ENCODE measurements at places on chromosomes 7 and 10.

- DNase-seq: peak; percentile 38
Measured at GRCh38 chr10:98268694-98269431, 869 bp upstream of the LOXL4 start.

DNA sequence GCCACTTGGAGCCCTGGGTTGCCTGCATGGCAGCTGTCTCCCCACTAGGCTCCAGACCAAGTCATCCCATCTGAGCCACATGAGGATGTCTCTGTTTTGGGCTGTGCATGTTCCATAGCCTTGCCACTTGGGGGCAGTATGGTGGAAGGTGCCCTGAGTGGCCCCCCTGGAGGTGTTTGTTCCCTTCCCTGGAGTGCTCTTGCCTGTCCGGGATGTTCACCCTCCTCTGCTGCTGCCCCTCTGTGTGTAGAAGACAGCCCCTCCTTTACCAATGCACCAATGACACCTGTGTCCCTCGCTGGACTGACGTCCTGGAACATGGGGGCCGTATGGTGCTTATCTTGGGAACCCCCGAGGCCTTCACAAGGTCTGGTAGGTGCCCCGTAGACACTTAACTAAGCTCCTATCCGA lies 100.2 kb downstream of the ACTR3B start:
- no peak for DNase-seq

GRCh38 chr10:58367069-58367468 lies 18.1 kb upstream of the TFAM start:
- DNase-seq: no peak

DNA sequence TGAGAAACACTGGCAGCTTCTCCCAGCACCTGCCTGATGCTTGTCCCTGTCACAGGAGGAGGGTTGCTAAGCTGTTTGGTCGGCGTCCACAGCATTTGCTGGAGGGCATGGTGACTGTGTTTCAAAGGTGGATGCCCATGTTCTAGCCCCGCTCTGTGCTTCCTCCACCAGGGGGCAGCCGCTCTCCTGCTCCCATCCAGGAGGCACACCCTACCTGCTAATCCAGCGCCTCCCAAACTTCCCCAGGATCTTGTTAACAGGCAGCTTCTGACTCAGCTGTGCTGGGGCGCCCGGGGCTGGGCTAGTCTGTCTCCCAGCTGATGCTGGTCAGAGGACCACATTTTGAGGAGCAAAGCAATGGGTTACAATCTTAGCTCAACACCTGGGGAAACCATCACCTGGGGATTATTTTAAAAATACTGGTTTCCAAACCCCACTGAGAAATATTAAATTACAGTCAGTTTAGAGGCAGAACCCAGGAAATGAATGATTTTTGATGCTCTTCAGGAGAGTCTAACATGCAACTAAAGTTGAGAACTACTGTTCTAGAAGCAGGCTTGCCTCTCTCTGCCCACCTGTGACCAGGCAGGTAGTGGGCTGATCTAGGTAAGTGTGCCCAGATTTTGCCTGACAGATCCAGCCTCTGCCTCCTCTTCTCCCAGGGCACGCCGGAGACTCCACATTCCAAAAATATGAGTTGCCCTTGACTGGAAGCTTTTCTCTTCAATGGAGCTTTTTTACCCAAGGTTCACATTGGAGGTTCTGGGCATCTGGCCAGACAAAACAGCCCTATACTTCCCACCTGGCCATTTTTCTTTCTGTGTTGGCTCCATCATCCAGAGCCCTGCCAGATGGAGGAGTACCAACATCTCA lies 92.7 kb upstream of the GPR26 start:
- DNase-seq: peak; percentile 52

- DNase-seq: no peak
Measured at GRCh38 chr10:48307711-48308018, 1.2 kb downstream of the MAPK8 start.

DNA sequence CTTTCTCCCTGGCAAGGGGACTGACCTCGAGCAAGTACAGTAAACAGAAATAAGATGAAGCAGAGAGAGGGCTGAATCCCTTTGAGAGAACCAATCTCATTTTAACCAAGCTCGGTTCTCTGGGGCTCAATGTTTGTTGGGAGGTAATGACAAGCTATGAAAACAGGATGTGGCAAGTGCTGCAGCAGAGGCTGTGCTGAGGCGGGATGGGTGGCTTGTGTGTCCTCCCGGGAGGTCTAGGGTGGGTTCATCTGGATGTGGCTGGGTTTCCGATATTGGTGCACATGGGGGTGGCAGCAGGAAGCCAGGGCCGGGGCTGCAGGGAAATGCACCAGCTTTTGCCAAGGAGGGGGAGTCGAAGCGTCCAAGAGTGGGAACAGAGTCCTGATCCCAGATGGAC lies 84.5 kb downstream of the AOAH start:
- peak; percentile 91 for DNase-seq

- peak; percentile 79 for DNase-seq
Measured at GRCh38 chr7:128791121-128791971, at the start of gene CCDC136. Gene CCDC136, plus strand, starts transcription at chr7:128791968. Its CDS starts 444 bp downstream, at chr7:128792412.

DNA sequence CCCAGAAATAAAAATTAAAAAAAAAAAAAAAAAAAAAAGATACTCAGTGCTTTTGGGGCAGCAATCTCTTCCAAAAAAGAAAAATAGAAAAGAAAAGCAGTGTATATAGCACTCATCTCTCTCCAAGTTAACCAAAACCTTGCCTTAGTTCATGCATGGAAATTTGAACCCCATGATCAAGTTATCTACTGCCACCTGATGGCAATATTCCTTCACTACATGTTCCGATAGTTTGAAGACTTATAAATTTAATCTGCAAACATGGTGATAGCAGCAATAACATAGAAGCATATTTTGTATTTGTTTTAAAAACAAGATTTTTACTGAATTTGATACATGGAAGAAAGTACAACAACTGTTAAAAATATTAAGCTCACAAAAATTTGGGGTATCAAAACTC lies 48.6 kb upstream of the SLIT1 start:
- DNase-seq: no peak

- peak; percentile 60 for DNase-seq
Measured at GRCh38 chr10:73910764-73911552, at the start of gene PLAU. Gene PLAU, plus strand, starts transcription at chr10:73911132. Its CDS starts 424 bp downstream, at chr10:73911556.

DNA sequence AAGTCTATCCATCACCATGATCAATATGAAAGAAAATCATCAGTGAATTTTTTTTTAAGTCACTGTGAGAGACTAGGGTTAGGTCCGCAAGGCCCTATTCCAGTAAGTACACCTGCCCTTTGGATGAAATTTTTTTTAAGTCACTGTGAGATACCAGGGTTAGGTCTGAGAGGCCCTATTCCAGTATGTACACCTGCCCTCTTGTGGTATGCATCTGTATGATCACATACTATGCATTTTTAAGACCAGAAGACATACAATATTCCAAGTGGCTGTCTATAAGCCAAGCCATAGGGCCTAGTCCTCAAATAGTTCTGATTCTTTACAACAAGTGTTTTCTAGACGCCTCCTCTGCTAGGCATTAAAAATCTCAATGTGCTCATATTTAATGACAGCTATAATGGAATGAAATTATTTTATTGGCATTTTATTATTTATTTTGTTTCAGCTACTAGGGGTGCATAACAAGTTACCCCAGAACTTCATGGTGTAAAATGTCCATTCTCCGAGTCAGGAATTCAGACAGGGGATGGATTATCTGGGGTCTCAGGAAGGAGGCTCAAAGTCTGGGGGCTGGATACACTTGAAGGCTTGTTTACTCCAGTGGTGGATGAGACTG lies 53.1 kb downstream of the TEX36 start:
- DNase-seq: no peak

DNA sequence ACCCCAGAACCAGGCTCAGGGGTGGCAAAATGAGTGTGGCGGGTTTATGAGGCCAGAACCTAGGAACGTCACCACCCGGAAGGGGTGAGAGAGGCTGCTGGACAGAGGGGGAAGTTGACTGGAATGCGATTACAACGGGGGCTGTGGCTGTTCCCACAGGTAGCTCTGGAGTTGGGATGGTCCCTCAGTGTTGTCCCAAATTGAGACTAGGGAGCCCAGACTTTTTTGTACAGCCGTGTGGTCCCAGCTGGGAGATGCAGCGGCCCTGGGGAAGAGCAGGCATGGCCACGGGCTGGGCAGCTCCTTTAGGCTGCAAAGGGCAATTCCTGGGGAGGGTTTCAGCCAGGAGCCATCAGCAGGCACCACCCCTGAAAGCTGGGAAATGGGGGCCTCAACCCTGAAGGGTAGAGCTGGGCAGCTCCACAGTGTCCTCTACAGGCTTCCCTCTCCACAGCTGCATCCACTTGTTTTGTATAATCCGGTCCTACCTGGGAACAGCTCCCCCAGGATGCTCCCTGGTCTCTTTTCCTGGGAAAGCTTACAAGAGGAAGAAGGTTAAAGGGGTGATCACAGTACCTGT lies 11.0 kb upstream of the GDF10 start:
- peak; percentile 34 for DNase-seq

DNA sequence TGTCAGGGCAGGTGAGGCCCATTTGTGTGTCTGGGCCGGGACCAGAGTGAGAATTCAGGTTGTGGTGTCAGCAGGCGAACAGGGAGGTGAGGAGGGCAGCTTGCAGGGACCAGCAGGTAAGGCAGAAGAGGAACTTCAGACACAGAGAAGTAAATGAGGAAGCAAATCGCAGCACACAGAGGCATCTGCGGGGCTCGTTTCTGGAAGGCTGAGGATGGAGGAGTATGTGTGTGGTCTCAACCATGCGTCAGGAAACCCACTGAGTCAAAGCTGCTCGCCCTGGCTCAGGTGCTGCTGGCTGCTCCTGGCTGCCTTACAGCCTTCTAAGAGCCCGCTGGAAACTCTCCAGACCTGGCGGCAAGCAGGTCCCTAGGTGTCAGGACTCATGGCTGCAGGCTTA lies 26.9 kb upstream of the PITRM1 start:
- DNase-seq: peak; percentile 77

DNA sequence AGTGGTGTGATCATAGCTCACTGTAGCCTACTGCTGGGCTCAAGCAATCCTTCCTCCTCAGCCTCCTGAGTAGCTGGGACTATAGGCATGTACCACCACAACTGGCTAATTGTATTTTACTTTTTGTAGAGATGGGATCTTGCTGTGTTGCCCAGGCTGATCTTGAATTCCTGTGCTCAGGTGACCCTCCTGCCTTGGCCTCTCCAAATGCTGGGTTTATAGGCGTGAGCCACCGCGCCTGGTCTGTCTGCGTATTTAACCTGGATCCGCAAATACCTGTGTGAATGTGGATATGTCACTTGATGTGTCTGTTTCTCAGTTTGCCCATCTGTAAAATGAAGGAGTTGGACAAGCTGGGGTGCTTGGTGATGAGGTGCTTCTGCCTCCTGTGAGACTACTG lies 123.9 kb downstream of the BAMBI start:
- DNase-seq: no peak

DNA sequence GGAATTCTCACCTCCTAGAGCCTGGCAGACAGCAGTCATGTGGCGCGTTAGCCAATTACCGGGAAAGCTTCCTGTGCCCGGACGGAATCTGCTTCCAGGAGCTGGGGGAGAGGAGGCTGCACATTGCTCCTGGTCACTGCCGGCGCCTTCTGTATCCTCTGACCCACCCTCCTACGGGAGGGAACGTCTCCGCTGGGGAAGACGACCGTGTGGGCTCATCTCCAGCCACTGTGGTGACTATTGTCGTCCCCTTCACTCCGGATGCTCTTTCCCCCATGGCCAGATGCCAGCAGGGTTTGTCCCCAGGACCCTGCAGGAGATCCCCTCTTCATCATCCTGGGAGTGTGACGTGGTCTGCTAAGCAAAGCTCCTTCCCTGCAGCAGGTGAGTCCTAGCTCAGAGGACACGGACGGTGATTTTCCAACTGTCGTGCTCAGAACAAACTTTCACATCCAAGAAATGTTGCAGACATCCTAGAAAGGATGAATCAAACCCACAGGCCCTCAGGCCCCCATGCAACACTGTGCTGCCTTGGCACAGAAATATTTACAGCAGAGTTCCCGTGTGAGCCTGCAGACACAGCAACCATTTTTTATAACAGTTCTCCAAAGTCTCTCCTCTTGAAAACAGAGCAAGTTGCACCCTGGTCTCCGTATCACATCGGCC lies 29.6 kb upstream of the FAM20C start:
- no peak for DNase-seq

GRCh38 chr10:128210215-128211063 lies 84.2 kb upstream of the MKI67 start:
- peak; percentile 80 for DNase-seq

DNA sequence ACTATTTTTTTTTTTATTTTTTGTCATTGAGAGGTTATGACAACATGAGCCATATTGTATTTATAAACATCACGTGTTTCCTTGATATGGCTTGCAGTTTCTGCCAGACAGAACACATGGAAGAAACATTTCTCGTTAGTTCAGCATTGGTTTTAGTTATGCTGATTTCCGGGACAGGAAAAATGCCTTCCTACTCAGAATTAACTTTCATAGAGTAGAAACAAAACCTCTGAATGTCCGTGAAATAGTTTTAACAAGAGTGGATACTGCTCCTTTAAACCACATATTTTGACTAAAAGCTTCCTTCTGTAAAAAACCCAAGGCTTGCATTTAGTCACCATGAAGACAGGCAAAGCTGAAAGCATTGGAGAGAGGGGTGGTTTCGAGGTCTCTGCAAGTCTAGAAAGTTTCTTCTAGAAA lies 240.4 kb downstream of the KIAA1217 start:
- no peak for DNase-seq

- no peak for DNase-seq
Measured at GRCh38 chr7:100022621-100023020, 7.2 kb downstream of the ZKSCAN1 start.

- DNase-seq: no peak
Measured at GRCh38 chr7:47552621-47553020, 29.3 kb downstream of the TNS3 start.

DNA sequence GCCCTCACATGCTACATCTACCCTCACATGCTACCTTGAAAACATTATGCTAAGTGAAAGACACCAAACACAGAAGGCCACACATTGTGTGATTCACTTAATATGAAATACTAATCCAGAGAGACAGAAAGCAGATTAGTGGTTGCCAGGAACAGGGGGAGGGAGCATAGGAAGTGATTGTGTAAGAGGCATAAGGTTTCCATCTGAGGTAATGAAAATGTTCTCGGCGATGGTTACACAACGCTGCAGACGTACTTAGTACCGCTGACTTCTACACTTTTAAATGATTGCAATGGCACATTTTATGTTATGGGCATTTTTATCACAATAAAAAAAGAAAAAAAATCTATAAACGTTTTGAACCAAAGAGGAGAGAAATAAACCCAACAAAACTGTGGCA lies 742.3 kb downstream of the TYW1 start:
- DNase-seq: no peak

GRCh38 chr7:157664871-157665633 lies 328.2 kb downstream of the DNAJB6 start:
- no peak for DNase-seq

Measured in activated CD8-positive, alpha-beta memory T cell treated with anti-CD3 and anti-CD28 coated beads, Interleukin-2, amount 10 ng/mL, durations not matched to agents 7 days and 5 days (primary cell).